ENCODE measurements at places on chromosomes 11 and 22.

DNA sequence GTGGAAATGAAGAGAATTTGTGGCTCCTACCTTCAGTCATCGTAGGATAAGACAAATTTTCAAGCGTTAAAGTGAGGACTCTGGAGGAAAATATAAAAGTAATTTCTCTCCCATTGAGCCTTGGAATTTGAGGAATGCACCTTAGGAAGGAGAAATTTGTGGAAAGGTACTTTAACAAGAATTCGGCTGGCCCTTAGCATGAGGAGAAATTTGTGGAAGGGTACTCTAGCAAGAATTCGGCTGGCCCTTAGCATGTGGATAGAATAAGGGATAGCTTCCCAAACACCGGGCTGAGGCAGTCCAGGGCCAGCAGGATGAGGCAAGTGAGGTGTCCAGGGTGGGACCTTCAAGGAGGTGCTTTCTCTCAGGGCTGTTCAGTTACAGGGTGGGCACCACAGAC is 33.2 kb upstream of the FAR1 start:
- no peak for DNase-seq

GRCh38 chr11:72217841-72218240 is 1.2 kb downstream of the FOLR2 start:
- no peak for DNase-seq

GRCh38 chr11:100684101-100685065 is 2.7 kb upstream of the ARHGAP42 start:
- DNase-seq, result no peak

DNA sequence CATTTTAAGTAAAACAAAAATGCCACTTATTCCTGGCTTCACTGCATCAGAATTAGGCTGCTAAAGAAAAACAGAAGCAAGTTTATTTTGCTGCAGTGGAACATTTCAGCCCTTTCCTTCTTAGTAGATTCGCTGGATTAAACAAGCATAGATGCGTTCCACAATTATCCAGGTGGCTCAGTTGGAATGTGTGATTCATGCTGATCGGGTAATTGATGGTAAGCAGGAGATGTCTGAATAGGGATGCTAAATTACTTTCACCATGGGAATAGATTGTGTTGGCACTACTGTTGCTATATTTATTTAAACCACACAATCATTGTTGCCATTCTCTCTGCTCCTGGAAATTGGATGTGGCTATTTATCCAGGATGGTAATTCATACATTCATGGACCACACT is 440.1 kb upstream of the DDI1 start:
- no peak for DNase-seq

GRCh38 chr11:80214413-80214812 is 773.6 kb upstream of the TENM4 start:
- no peak for DNase-seq

- no peak for DNase-seq
Measured at GRCh38 chr11:14015711-14016110, 53.2 kb downstream of the SPON1 start.

GRCh38 chr22:31945971-31946680 is 1.8 kb downstream of the YWHAH start:
- no peak for DNase-seq

DNA sequence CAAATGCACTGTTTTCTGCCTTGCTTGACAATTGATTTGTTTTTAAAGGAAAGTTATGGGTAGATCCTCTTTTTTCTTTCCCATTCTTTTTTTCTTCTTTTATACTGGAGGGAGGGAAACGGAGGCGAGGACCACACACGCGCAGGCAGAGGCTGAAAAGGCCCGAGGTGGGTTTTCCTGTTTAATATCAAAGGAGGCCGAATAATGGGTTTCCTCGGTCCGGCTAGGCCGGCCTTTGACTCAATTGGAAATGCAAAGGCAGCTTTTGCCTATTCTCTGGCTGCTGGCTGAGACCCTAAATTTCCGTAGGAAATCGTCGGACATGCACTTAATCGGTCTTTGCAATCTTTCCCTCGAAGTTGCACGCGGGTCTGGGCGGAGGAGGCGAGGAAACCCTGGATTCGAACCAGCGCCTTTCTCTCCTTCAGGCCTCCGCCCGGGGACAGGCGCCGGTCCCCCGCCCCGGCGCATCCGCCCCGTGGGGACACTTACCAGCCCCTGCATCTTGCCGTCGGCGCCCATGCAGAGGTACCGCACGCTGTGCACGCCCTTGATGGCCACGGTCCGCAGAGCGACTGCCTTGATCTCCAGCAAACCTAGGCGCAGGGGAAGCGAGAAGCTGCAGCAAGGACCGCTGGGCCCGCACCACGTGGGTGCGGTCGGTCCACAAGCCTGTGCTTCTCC is 911 bp downstream of the FGF19 start:
- no peak for DNase-seq

DNA sequence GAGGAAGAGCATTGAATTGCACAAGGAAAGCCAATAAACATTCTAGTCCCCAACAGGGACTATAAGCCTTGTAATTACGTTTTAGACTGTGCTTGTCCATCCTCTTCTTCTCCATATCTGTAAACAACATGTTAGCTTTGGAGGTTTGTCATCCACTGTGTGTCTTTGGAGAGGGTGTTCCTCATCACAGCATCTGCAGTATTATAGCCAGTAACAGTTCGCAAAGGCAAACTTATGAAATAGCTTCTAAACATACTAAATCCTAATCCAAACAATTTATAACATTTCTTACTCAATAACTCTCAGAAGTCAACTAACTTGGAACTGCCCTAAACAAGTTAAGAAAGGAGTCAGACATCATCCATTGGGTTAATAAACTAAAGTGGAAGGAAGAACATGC is 10.3 kb upstream of the BDNF start:
- DNase-seq, result no peak

- DNase-seq, result no peak
Measured at GRCh38 chr11:133790995-133791394, 54.3 kb downstream of the SPATA19 start.

DNA sequence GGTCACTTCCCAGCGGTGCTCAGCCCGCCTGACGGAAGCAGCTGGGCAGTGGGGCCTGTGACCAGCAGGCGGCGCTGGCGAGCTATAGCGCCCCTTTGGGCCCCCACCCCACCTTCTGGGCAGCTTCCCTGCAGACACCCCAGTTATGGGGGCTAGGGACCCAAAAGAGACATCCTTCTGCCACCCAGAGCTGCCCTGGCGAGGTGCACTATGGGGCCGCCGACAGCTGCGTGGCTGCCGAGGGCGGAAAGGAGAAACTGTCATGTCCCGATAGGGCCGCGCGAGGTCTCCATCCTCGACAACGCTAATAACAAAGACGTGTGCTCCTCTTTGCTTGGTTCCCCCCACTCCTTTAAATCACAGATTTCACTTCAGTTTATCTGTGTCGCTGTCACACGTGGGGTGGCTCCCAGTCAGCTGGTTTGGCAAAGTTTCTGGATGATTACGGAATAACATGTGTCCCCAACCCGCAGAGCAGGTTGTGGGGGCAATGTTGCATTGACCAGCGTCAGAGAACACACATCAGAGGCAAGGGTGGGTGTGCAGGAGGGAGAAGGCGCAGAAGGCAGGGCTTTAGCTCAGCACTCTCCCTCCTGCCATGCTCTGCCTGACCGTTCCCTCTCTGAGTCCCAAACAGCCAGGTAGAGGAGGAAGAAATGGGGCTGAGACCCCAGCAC is 673 bp upstream of the MYO7A start:
- DNase-seq, result peak; percentile 66

DNA sequence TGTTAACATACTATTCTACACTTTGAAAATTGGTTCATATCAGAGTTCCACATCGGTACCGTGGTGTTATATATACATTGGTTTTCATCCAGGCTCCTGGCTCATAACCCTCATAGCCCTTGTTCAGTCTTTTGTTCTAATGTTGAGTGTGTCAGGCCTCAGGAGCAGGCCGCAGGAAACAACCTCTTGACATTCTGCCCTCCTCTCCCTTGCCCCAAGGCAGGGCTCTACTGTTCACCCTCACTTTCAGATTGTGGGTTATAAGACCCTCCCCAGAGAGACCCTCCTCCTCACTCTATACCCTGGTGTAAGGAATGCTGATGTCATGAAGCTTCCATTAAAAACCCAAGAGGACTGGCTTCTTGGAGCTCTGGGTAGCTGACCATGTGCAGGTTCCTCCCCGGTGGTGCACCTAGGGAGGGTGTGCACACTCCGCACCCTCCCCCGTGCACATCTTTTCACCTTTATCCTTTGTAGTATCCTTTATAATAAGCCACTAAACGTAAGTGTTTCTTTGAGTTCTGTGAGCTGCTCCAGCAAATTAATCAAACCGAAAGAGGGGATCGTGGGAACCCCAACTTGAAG is 12.1 kb downstream of the SSH3 start:
- DNase-seq, result no peak

DNA sequence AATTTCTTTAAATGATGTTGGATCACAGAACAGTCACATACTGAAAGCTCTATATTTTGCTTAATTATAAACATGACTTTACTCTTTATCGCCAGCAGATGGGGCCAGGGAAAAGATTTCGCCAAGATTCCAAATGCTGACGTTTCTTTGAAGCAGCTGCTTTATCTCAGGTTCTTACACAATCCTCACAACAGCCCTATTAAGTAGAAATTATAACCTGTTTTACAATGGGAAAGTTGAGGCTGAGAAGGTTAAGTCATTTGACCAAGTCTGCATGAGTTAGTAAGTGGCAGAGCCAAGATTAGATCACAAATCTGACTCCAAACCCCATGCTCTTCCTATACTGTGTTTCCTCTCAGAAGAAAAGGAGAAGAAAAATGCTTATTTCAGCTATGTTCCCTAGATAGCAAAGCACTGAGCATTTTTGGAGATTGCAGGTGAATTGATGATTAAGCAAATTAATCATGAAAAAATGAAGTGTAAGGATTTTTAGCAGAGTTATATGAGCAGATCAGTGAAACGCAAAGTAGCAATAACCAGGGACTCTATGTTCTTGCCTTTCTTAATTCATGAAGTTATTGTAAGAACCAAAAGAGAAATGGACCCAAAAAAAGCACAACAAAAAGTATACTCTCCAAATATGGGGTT is 79.0 kb downstream of the AASDHPPT start:
- no peak for DNase-seq

DNA sequence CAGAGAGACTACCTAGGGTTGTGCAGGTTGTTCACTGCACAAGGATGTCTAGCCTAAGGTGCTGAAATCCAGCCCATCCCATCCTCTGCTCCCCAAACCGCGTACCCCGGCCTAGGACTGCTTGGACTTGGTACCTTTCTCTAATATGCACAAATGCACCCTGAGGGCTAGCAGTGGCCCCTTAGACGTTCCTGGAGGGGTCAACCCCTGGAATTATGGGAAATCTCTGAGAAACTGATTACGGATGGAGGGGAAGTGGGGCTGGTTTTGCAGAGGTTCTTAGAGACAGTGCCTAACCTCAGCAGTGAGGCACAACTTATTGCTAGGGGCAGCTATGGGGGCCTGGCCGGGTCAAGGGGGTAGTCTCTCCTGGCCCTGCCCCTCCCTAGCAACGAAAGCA is 2.5 kb downstream of the C11orf68 start:
- no peak for DNase-seq

- no peak for DNase-seq
Measured at GRCh38 chr11:35316161-35316560, 103.2 kb downstream of the SLC1A2 start.

DNA sequence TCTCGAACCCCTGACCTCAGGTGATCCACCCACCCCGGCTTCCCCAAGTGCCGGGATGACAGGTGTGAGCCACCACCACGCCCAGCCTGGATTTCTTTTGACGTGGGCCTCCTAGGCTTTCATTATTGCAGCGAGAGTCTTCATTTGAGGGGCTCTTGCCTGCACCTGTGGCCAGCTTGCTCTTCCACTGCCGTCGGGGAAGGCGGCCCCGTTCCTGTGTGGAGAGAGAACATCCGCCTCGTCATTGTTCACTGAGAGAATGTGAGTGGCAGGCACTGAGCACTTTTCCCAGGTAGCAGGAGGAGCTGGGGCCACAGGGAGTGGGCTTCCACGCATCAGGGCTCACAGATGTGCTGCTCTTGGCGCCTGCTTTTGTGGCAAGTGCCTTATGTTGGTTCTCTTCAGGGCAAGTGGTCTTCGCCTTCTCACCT is 365.0 kb downstream of the TBC1D22A start:
- no peak for DNase-seq

DNA sequence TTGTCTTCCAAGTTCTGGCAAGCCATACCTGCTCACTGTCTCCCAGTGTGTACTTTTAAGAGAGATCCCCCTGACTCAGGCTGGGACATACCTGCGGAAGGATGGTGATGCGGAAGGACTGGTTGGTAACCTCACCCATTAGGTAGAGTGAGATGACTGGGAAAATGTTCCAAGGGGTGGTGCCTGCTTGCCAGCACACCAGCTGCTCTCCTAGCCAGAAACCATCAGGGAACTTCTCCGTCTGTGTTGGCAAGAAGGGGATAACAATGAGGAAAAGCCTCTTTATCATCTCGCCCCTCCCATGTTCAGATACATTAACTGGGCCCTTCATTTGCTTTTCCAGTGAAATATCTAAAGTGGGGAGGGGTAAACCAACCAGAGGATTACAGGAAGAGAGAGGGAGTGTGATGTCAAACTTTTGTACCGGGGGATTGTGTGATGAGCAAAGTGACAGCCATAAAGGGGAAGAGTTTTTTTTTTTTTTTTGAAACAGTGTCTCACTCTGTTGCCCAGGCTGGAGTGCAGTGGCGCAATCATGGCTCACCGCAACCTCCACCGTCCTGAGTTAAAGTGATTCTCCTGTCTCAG is at the start of gene BACE1-AS:
Gene BACE1-AS (plus strand): TSS at position 538 of the 588 bp plus-strand sequence.
- no peak for DNase-seq

DNA sequence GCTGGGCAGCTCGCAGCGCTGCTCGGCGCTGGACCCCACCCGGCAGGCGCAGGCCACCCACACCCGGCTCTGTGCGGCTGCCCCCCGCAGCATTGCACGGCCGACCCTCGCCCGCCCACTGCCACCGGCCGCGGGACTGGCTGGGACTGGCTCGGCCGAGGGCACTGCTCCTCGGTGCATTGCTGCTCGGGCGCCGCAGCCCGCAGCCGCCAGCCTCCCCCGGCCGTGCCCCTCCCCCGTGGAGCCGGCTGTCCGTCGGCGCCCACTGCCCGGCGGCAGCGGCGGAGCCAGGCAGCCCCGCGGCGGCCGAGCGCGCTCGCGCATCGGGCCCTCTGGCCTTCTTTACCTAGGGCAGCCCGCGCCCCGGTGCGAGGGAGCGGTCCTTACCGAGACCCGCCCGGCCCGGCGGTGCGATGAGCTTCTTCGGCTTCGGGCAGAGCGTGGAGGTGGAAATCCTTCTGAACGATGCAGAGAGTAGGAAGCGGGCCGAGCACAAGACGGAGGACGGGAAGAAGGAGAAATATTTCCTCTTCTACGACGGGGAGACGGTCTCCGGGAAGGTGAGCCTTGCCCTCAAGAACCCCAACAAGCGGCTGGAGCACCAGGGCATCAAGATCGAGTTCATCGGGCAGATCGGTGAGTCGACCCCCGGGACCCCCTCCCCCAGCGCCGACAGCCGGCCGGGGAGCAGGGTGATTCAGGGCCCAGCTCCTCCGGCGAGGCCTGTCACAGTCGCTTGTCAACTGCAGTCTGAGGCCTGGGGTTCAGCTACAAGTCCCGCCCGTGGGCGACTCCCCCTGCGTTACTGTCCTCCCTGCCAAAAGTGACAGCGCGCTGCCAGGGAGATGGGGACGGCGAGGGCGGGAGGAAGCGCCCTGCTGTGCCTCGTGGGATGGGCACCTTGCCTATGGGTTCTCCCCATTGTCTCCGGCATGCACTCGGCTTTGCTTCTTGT is 516 bp downstream of the VPS26B start:
- DNase-seq, result peak; percentile 78

GRCh38 chr11:96187822-96188221 is 155.2 kb downstream of the MAML2 start:
- no peak for DNase-seq
